Stimulated activated CD4-positive, alpha-beta T cell treated with anti-CD3 and anti-CD28 coated beads, TNF-alpha, amount 100 ng/mL, for 24 hours (primary cell): ENCODE measurements at places on chromosomes 7 and 10.

- DNase-seq = no peak
These were observed 435.6 kb upstream of the NPVF start for GRCh38 chr7:25663877-25664276.

DNA sequence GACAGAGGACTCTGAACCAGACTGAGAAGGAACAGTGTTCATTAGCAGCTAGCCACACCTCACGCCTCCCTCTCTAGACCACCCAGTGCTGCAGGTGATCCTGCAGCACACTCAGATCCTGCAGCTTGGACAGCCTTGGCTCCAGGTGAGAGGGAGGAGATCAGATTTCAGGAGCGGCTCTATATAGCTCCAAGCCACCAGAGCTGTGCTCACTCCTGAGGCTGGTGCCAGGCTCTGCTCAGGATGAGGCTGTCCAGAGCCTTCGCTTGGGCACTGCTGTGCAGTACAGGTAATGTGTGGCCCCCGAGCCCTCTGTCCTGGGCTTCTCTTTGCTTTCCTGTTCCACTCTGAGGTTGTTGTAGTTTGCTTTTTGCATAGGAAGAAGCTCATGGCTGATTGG lies 42.4 kb downstream of the C10orf120 start:
- no peak for DNase-seq

DNA sequence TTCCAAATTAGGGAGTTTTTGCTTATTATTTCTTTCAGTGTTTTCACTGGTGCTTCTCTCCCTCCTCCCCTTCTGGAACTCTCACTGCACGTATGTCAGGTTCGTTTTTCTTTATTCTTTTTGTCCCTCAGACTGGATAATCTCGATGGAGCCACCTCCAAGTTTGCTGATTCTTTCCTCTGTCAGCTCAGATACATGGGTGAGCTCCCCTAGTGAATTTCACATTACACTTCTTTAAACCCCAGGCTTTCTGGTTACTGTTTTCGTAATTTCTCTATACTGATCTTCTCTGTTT lies 20.8 kb upstream of the NCAPG2 start:
- no peak for DNase-seq

- no peak for DNase-seq
These were observed 56.6 kb upstream of the TRIL start for GRCh38 chr7:29014725-29015124.

GRCh38 chr10:94361171-94361794 lies 1.5 kb downstream of the NOC3L start:
- no peak for DNase-seq

DNA sequence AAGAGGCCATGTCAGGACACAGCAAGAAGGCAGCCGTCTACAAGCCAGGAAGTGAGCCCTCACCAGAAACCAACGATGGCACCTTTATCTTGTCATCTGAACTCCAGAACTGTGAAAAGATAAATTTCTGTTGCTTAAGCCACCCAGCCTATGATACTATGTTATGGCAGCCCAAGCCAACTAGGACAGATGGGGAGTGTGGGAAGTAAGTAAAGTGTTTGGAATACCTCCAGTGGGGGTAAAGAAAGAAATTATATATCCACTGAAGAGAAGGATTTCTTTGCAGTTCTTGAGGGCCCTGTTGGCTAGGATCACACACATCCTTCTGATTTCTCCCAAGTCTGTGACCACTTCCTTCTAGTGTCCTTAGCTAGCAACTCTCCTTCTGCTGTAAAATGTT lies 384.4 kb downstream of the TNS3 start:
- no peak for DNase-seq
